ENCODE measurements at places on chromosomes 2 and 18.

DNA sequence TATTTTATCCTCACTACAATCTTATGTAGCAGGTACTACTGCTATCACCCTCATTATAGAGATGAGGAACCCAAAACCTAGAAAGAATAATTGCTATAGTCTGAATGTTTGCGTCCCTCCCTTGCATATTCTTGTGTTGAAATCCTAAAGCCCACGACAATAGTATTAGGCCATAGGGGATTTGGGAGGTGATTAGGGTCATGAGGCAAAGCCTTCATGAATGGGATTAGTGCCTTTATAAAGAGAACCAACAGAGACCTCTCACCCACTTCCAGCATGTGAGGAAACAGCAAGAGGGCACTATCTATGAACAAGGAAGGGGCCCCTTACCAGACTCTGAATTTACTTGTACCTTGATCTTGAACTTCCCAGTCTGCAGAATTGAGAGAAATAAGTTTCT, 500.3 kb upstream of the FAM98A start:
- DNase-seq = no peak

- DNase-seq = no peak
These were observed 119.0 kb upstream of the ZFP36L2 start for GRCh38 chr2:43345391-43345813.

DNA sequence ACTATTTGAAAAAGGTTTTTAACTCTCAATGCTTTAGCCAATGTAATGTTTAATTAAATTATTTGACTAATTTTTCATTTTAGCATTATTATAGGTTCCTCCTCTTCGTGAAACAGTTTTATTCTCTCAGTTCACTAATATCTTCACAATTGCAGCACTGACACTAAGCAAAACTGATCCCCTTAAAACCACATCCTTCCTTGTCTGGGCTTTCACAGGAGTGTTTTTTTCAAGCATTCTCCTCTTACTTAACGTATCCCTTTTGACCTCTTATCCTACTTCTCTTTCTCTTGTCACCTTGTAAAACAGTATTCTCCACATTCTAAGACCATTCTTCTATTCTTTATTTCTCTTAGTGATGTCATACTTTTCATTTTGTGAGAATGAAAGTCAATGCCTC, 112.8 kb downstream of the DSC3 start:
- DNase-seq = no peak

GRCh38 chr18:61797696-61798590, 94.9 kb downstream of the RNF152 start:
- no peak for DNase-seq

DNA sequence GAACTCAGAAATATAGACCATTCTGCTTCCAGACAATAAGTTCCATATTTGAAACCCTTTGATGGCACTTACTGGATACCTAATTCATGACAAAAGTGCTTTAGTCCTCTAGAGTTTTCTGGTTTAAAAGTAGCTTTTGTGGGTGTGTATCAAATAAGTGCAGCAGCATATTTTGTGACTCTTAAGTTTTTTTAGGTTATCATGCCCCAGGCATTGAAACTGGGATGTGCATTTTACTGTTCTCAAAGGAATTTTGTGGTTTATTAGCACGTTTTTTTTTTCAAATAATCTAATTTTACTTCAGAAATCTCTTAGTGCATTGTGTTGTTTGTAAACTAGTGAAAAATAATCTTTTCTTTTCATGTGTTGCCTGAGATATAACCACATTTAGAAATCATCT, 1.5 kb downstream of the XRCC5 start:
- no peak for DNase-seq

GRCh38 chr2:207401338-207401737, 128.4 kb upstream of the CREB1 start:
- DNase-seq = no peak

Measured in activated T-helper 9 cell treated with anti-CD3 and anti-CD28 coated beads, Interleukin-2, amount 50 U/mL, for 16 hours (primary cell).